Activated naive CD8-positive, alpha-beta T cell treated with anti-CD3 and anti-CD28 coated beads for 36 hours (primary cell): ENCODE measurements at places on chromosomes 3 and 15.

DNA sequence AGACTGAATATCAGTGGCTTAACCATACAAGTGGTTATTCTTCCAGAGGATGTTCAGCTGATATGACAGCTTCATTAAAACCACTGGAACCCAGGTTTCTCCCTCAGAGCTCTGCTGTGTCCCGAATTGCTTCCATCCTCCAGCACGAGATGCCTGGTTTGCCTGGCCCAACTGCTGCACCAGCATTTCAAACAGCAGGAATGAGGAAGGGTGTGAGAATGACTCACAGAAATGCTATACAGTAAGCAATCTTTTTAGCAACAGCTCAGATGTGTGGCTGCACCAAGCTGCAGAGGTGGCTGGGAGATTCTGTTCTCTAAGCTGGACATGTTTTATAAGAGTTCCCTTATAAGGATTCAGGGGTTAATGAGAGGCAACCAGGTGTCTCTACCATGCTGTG lies 271.0 kb downstream of the GABRG3 start:
- H3K27ac ChIP-seq: no peak overlapping the region
- H3K27me3 ChIP-seq: no peaks in the 10 kb centered on the region
- no peaks in the 10 kb centered on the region for H3K36me3 ChIP-seq
- no peak overlapping the region for H3K4me3 ChIP-seq

DNA sequence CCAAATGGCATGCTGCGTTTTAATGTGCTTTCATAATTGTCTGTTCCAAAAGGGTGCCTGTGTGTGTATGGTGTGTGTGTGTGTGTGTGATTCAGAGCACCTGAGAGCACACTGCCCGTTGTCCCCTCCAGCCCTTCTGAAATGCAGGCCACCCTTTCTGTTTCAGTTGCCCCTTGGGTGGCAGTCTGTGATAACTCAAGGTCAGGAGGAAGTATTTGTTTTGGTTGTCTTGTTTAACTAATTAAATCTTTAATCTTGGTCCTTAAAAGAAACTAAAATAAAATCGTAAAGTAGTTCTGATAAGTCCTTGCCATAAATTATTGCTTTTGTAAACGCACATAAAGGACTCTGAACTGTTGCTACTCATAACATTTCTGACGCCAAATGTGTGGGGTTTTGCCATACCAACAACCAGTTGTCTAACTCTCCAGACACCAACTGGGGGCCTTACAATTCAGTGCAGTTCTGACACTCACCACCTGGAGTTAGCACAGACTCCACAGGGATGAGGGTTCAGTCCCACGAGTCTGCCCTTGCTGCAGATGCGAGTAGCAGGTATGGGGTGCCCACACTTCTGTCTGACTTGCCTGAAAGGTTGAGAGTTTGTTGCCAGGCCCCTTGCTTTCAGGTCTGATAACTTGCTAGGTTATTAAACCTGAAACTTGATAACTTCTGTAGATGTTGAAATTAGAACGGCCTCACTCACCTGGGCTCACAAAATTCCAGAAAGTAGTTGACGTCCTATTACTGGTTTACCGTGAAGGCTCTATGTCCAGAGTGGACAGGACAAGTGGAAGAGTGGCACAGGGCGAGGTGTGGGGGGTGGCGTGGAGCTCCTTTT lies 157.3 kb downstream of the IGF1R start:
- no peak overlapping the region for H3K27ac ChIP-seq
- peaks cover 22% of the 10 kb centered on the region for H3K4me1 ChIP-seq
- DNase-seq: no peak
- H3K36me3 ChIP-seq: peaks cover 5% of the 10 kb centered on the region

DNA sequence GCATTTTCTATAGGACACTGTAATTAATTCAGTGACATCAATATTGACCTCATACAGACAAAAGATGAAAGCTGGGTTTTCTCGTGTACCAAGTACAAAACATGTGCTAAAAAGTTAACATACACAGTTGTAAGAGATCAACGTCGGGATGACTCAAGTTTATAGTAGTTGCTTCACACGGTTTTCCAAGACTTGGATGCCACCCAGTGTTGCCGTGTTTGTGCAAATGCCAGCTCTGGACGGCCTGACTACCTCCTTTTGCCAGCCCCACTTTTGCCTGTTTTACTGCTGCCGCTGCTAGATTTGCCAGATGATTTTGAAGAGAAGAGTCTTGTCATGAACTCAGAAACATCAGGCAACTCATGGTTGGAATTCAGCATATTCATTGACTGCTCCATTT lies 17.6 kb downstream of the EMC7 start:
- peaks cover 11% of the 10 kb centered on the region for H3K36me3 ChIP-seq
- H3K27me3 ChIP-seq: no peaks in the 10 kb centered on the region
- no peak for DNase-seq
- H3K4me3 ChIP-seq: no peak overlapping the region
- H3K4me1 ChIP-seq: no peaks in the 10 kb centered on the region

DNA sequence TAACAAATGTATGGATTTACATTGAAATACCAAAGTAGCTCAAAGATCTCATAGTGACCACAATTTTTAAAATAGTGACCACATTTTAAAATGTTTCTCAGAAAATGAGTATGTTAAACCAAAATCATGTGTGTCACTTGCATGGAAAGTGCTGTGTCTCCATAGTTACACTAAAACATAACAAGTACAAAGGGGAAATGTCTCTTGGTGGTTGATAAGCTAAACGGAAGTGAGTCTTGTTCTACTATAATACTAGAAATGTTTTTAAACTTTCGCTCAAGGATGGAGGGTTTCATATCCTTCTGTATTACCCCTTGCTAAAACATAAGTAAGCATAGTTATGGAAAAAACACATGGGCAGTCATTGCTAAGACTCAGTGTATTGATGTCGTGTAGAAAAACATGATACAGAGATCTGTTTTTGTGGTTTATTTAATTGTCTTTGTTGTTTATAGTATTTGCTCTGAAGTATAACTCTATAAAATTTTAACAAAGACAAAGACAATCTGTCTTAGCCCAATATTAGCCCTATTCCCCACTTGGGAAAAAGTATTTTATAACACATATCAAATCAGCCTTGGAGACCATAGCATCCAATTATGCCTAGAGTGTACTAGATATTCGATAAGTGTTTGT lies 27.0 kb upstream of the DENND4A start:
- H3K27ac ChIP-seq: peak overlapping the region; percentile 95
- peaks cover 7% of the 10 kb centered on the region for H3K36me3 ChIP-seq
- H3K4me3 ChIP-seq: peak overlapping the region; percentile 71
- H3K4me1 ChIP-seq: peaks cover 58% of the 10 kb centered on the region
- peaks cover 4% of the 10 kb centered on the region for H3K27me3 ChIP-seq

- no peak for DNase-seq
- no peaks in the 10 kb centered on the region for H3K36me3 ChIP-seq
- H3K27ac ChIP-seq: no peak overlapping the region
- no peaks in the 10 kb centered on the region for H3K27me3 ChIP-seq
- H3K4me3 ChIP-seq: no peak overlapping the region
Measured at GRCh38 chr3:30293621-30294240, 312.7 kb upstream of the TGFBR2 start.

DNA sequence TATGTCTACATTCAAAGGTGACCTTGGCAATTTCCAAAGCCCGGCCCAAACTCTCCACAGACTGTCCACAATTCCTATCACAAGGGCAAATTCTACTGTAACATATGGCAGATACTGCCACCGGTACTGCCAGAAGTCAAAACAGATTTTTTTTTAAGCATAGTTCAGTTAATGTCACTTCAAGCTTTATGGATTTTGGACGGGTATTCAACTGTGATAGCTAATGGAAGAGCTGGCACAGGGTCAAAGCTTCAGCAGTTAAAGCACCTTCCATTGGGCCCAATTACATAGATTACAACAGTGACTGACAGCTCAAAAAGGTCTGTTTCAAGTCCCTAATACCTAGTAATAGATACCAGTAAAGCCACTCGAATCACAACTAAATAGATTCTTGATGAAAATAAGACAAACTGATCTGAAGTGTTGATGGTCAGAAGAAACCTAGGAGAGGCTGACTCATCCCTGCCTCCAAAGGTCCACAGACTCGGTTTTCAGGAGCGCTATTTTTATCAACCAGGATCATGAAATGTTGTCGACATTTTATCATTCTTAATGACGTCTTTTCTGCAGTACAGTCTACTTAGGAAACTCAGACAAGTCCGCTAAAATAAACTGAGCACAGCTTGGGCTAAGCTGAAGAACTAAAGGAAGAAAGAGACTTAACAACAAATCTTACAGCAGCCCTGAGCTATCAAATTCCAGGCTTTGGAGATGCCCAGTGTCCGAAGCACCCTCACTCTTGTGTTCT lies 38.7 kb downstream of the ANXA2 start:
- peaks cover 3% of the 10 kb centered on the region for H3K4me1 ChIP-seq
- peaks cover 4% of the 10 kb centered on the region for H3K36me3 ChIP-seq
- H3K27ac ChIP-seq: no peak overlapping the region

GRCh38 chr3:169769287-169770181 lies at the start of gene ACTRT3:
TSS of gene ACTRT3 (minus strand) at chr3:169769561. CDS start at chr3:169769520, 41 bp downstream.
- peaks cover 25% of the 10 kb centered on the region for H3K4me1 ChIP-seq
- H3K27ac ChIP-seq: peak within 1 kb of the TSS; percentile 84
- H3K36me3 ChIP-seq: peaks cover 18% of the 10 kb centered on the region
- peaks cover 9% of the 10 kb centered on the region for H3K27me3 ChIP-seq

DNA sequence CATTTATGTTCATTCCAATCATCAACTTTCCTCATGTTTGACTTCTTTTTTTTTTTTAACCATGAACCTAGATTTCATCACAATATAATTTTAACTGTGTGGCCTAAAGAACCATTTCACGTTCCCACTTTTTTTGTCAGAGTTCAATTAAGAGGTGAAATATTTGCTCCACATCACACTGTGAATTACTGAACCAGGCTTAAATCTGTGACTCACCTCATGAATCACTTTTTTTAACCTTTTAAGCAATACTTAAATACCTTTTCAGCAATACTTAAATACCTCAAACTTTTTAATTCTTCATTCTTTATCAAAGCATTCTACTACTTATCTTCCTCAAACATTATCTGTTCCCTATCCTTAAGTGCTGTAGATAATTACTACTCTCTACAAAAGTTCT lies 137.6 kb downstream of the SI start:
- H3K27ac ChIP-seq: no peak overlapping the region
- no peaks in the 10 kb centered on the region for H3K4me1 ChIP-seq
- no peaks in the 10 kb centered on the region for H3K36me3 ChIP-seq
- H3K4me3 ChIP-seq: no peak overlapping the region

DNA sequence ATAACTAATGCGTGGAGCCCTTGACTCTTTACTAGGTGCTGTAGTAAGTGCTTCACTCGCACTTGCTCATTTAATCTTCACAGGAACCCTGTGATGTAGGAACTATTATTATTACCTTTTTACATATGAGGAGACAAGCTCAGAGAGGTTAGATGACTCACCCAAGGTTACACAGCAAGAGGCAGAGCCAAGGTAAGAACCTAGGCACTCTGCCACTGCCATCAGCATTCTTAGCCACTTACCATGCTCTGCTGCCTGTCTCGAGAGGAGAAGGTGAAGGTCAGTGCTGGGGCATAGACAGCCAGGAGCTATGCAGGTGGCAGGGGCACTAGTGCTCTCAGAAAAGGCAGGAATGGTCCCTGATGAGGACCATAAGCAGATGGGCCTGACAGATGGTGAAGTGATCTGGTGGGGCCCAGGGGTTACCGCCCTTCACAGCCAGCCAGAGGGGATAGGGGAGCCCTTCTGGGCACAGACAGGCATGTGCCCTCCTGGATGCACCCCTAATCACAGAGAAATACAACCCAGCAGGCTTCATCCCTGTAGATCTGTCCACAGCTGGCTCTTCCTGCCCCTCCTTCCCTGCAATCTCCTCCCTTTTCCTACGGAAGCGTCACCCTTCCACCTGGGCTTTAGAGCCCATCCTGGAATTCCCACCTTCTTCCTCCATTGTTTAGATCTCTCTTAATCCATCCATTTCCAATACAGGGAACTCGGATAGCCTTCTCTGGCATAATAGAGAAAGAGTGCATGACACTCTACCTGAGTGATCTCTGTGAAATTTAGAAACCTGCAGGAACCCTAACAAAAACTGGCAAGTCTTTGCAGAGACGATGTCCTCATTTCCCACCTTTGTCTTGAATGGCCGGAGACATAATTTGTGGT lies 26.9 kb downstream of the ABTB1 start:
- no peak overlapping the region for H3K4me3 ChIP-seq
- H3K27ac ChIP-seq: no peak overlapping the region
- H3K36me3 ChIP-seq: no peaks in the 10 kb centered on the region
- no peak for DNase-seq
